Fibroblast of skin of abdomen (primary cell): ENCODE measurements at places on chromosomes 4 and X.
A peak's percentile ranks its signal among the peaks of the same experiment; 100 is the strongest.

GRCh38 chr4:175419236-175419718, 392.8 kb downstream of the GPM6A start:
- peak; percentile 95 for DNase-seq

DNA sequence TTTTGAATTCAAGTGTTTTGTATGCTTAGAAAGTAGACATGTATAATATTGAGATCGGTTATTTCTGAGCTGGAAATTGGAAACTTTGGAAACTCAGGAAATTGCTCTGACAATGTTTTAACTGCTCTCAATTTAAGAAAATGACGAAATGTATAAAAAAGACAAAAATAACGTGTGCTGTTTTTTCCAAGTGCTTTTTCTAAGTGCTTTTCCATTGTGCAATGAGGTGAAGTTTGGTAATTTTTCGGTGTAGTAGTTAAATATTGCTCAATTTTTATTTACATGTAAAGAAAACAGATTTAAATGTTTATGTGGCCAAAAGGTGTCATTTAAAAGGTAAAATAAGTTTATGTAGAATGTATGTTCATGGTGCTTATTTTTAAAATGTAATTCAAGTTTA, 39.4 kb upstream of the RHOH start:
- no peak for DNase-seq

DNA sequence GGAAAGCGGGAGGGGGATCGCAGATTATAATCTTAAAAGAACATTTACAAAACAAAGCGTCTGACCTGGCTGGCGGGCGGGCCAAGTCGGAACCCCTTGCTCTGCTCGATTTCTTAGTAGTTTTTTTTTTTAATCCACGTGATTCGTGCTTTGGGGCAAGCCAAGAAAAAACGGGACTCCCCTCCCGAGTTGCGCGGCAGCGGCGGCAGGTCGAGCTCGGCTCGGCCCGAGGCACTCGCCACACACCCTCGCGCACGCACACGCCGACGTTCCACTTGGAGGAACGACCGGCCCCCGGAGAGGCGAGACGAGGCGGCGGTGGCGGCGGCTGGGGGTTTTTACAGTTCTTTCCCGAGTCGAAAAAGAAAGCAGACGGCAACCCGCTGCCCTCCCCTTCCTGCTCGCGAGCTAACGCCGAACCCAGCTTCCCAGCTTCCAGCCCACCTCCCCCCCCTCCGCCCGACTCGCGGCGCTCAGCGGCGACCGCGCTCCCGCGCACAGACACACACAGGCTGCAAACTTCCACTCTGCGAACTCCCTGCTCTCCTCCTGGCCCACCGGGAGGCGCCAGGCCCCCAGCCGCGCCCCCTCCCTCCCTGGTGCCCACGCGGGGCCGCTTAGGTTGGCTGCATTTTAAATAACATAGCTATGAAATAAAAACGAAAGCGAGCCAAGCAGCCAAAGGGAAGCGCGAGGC, 1.2 kb downstream of the BCOR start:
- peak; percentile 35 for DNase-seq

GRCh38 chr4:52998413-52998812, 136.3 kb downstream of the RASL11B start:
- DNase-seq, result no peak

DNA sequence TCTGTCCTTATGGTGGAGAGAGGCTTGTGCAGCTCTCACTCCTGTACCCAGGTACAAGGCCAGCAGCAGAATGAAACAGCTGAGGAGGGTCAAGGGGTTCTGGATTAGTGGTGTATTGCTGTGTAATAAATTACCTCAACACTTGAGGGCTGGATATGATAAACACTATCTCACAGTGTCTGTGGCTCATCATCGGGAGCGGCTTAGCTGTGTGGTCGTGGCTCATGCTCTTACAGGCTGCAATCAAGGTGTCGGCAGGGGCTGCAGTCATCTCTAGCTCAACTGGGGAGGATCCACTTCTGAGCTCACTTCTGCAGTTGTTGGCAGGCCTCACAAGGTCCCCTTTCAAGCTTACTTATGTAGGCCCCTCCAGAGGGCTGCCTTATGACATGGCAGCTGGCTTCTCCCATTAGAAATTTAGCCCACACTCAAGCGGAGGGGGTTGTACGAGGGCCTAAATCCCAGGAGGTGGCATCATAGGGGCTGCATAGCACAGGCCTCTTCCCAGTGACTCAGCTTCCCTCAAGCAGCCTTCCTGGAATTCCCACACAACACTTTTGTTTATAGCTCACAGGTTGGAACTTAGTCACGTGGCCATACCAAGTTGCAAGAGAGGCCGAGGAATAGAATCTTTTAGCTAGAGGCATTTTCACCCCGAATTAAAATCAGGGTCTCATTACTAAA, 148.2 kb upstream of the RPS6KA3 start:
- DNase-seq, result peak; percentile 37

GRCh38 chrX:149825424-149825823, 43.7 kb downstream of the MAGEA9 start:
- DNase-seq, result peak; percentile 4

DNA sequence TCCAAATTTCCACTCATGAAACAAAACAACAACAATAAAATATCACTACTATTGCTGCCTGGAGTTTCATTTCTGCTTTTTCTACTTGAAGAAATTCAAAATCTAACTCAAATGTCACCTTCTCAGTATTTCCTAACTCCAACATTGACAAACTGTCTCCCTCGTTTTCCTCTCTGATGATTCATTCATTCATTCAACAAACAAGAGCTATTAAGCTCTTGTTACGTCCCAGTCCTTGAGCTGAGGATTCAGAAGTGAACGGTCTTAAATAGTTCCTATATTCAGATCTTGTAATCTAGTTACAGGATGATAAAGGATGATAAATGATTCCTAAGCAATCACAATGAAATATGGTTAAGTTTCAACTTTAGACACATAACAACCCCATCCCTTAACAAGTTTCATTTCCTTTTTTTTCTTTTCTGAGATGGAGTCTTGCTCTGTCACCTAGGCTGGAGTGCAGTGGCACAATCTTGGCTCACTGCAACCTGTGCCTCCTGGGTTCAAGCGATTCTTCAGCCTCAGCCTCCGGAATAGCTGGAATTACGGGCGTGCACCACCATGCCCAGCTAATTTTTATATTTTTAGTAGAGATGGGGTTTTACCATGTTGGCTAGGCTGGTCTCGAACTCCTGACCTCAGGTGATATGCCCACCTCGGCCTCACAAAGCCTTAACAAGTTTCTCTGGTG, 1.7 kb downstream of the SLC9B2 start:
- no peak for DNase-seq

- no peak for DNase-seq
Observed at GRCh38 chr4:174418640-174419212, 103.6 kb downstream of the HPGD start.

GRCh38 chr4:85257817-85258370, 217.1 kb upstream of the ARHGAP24 start:
- no peak for DNase-seq
